ENCODE measurements at places on chromosomes 13 and 19. TPM values are rescaled to one million over a fixed set of nuclear protein-coding genes. Genes with fewer than 3 reads are reported as not detected.

The C19orf47 gene
- 3.6 TPM for total RNA-seq

The KLK14 gene
- total RNA-seq = not detected

The C1QTNF9 gene
- total RNA-seq = not detected

The ZNF415 gene
- 9.9 TPM for total RNA-seq

The URAD gene
- total RNA-seq = not detected

The SLC25A41 gene
- not detected for total RNA-seq

The SH2D3A gene
- total RNA-seq = not detected

The ZNF723 gene
- not detected for total RNA-seq

The CEP89 gene
- total RNA-seq = 14.6 TPM

The C5AR1 gene
- under 0.01 TPM for total RNA-seq

The DHDH gene
- total RNA-seq = not detected

The ZNF729 gene
- total RNA-seq = not detected

The SULT2B1 gene
- total RNA-seq = not detected

The KLF5 gene
- total RNA-seq = 1.1 TPM

The INTS6 gene
- 51.7 TPM for total RNA-seq

The JSRP1 gene
- 0.30 TPM for total RNA-seq

The TNFSF9 gene
- total RNA-seq = 0.14 TPM

The SLC10A2 gene
- not detected for total RNA-seq

The RASL11A gene
- total RNA-seq = 2.6 TPM

The DCT gene
- total RNA-seq = 0.09 TPM

The TMIGD2 gene
- not detected for total RNA-seq

The SBSN gene
- 0.65 TPM for total RNA-seq

The TRPC4 gene
- 23.7 TPM for total RNA-seq

The IFNL1 gene
- total RNA-seq = not detected

The SLC46A3 gene
- 17.8 TPM for total RNA-seq

The TMEM190 gene
- not detected for total RNA-seq

The CLDND2 gene
- total RNA-seq = not detected

The ZNF69 gene
- 20.1 TPM for total RNA-seq

The LGI4 gene
- total RNA-seq = 0.05 TPM

The ZNF560 gene
- 5.8 TPM for total RNA-seq

The SLC1A6 gene
- not detected for total RNA-seq

The ZNF665 gene
- 3.3 TPM for total RNA-seq

The GRK1 gene
- total RNA-seq = not detected

The CDX2 gene
- total RNA-seq = not detected

The IZUMO4 gene
- total RNA-seq = 0.89 TPM

The POU4F1 gene
- not detected for total RNA-seq

The RAB3A gene
- 4.0 TPM for total RNA-seq

The PLVAP gene
- total RNA-seq = not detected

The CERS1 gene
- total RNA-seq = 2.7 TPM

The LMO7 gene
- total RNA-seq = 392 TPM

The PRODH2 gene
- not detected for total RNA-seq

The ATP7B gene
- 5.3 TPM for total RNA-seq

The EFNA2 gene
- not detected for total RNA-seq

Measured in smooth muscle cell of the umbilical artery (primary cell).